ENCODE measurements at places on chromosomes 1 and 21. TPM values are rescaled to one million over a fixed set of nuclear protein-coding genes. Genes with fewer than 3 reads are reported as not detected.

GRCh38 chr1:53616927-53617326 is 122.0 kb downstream of the GLIS1 start:
- peak; percentile 13 for DNase-seq

DNA sequence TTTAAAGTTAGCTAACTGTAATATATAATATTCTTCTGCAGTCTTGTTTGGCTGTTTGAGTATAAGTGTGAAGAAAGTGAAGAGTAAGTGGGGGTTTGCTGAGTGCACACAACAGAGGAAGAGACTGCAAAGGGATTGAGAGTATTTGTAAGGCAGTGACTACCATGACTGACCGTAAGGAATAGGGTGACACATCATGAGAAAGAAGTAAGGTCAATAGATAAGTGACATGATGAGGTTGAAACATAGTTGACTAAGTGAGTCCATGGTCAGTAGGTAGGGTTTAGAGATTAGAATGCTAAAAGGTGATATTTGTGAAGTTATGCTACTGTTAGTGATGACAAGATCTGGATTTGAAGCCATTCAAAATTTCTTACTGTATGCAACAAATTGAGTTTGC is 27.7 kb downstream of the WARS2 start:
- no peak for DNase-seq

DNA sequence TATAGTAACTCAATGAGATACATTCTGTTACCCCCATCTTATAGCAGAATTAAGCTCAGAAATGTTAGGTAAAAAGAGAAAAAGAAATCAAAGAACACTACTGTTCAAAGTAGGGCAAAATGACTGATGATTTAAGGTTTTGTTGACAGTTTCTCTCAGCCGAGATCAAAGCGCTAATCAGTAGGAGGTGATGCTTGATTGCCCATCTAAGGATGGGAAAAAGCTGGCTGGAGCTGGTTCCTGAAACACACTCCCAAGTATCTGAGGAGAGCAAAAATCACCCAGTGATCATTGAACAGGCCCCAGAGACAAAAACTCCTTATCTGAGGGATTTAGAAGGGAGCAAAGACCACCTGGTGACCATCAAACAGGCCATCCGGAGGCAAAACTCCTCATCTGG is 64.5 kb upstream of the CSF1 start:
- DNase-seq: no peak

GRCh38 chr1:224404916-224405603 is 29.5 kb downstream of the WDR26 start:
- DNase-seq: no peak

- no peak for DNase-seq
Observed at GRCh38 chr1:5858844-5859407, 133.3 kb downstream of the NPHP4 start.

GRCh38 chr1:212007886-212008285 is 27.5 kb downstream of the INTS7 start:
- no peak for DNase-seq

DNA sequence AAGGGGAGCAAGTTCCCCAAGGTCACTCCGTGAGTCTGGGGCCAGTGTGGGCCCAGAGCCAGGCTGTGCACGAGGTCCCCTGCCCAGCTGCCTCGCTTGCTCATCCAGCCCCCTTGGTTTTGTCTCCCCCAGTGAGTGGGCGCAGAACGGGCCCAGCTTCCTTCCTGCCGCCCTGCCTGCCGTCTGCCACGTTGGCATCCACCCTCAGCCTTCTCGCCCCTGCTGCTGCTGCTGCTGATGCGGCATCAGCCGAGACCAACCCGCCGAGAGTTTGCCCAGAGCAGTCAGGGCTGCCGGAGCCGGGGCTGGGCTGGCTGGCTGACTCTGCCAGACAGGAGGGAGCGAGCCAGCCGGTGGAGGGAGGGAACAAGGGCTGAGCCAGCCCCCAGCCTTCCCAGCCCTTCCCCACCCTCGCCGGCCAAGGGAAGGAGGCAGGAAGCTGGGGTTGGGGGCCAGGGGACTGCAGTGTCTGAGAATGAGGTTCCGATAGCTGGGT is 31.4 kb upstream of the WASF2 start:
- no peak for DNase-seq

DNA sequence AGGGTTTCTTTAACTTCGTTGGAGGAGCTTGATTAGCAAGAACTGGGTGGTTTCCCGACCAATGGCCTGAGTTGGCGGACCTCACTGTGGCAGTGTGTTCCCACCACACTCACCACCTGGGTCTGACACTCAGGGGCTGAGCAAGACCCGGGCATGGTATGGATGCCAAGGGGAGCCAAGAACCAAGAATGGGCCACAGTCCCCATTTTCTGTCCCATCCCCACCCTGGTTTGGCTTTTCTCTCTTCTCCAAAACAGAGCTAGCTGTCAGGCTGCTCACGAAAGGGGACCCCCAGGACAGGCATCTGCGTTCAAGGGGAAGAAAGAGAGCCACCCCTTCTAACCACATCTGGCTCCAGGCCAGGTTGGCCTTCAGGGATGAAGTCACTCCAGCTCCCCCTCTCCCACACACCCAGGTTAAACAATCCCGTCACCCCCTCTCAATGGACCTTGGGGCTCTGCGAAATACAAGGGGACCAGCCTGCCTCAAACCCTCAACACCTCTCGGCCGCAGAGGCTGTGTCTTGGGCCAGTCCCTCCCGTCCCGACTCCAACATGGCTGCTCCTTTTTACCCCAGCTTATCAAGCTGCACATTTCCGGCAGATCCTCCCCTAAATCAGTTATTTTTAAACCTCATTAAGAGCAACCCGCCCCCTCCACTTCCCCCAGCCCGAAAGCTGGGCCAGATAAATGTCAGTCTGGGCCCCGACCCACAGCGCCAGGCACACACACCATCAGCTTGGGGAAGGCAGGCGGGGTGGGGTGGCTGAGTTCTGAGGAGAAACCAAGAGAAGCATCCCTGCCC is 3.4 kb downstream of the TAGLN2 start:
- DNase-seq: no peak

DNA sequence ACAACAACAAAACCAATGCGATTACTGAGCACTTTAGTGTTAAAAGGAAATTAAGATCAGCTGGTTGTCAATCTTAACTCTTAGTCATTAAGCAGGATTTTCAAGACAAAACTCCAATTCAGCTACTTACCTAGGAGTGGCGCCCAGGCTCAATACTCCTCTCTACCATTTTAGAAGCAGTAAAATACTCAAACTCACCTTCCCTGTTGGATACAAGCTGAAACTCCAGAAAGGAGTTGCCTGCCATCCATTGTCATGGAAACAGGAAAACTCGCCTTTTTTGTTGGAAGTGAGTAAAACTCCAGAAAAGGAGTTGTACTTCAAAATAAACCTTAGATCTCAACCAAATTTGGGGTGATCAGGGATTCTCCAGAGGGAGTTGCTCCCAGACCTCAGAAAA is 127.0 kb upstream of the F3 start:
- no peak for DNase-seq

DNA sequence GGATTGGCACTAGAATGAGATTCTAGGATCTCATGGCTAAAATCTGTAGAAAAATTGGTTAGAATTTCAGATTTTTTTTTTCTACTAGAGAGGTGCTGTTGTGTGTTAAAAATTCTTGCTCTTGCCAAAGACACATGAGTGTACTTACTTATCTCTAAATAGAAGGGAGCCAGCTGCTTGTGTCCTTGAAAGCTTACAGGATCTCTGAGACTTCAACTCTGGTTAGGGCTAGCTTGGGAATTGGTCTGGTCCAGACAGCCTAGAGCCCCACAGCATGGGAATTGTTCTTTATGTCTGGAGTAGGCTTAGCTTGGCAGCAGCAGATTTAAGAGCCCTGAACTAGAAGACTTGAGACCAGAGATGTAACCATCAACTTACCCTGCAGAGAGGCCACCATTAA is 37.3 kb downstream of the MACO1 start:
- peak; percentile 90 for DNase-seq

GRCh38 chr1:205137901-205138300 is 16.1 kb upstream of the RBBP5 start:
- no peak for DNase-seq

DNA sequence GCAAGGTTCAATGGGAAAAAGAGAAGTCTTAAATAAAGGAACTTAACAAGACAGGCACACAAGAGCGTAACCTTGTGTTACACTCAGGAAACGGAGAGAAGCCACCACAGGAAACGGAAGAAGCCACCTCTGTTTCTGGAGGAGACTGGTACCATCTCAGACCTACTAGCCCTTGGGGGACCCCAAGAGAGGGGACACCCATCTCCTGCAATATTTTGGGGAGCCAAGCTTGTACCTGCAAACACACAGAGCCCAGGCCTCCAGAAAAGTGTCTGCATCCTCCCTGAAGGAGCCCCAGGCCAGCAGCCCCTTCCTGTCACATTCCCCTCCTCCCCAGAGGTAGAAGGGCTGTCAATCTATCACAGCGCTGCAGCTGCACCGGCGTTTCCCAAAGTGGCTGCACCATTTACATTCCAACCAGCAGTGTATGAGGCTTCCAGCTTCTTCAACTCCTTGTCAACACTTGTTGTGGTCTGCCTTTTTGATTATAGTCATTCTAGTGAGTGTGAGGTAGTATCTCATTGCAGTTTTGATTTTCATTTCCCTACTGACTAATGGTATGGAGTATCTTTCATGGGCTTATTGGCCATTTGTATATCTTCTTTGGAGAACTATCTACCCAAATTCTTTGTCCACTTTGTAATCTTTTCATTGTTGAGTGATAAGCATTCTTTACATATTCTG is 23.0 kb upstream of the PADI1 start:
- DNase-seq: no peak

DNA sequence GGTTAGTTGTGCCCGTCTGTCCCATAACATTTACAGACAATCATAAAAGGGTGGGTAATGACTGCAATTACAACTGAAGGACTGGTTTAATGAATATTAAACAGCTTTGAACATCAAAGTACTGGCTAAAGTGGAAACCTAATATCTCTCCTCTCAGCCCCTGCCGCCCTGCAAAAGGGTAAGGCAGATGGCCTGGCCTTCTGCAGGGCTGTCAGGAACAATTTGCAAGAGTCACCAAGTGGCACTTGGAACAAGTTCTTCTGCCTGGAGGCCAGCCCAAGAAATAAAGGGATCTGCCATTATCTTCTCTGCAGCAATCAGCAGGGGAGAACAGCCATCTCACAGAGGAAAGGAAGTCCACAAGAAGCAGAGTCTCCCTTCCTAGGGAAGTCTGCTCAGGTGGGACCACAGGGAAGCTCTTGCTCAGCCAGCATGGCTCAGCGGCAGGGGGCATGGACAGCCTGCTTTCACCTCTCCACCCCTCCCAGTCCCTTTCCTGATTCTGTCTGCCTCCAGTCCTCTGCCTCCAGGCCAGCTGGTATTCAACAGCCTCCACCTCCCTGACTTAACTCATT is 96.1 kb downstream of the TRABD2B start:
- DNase-seq: no peak

- DNase-seq: no peak
Observed at GRCh38 chr1:220426989-220427388, 100.9 kb upstream of the MARK1 start.

DNA sequence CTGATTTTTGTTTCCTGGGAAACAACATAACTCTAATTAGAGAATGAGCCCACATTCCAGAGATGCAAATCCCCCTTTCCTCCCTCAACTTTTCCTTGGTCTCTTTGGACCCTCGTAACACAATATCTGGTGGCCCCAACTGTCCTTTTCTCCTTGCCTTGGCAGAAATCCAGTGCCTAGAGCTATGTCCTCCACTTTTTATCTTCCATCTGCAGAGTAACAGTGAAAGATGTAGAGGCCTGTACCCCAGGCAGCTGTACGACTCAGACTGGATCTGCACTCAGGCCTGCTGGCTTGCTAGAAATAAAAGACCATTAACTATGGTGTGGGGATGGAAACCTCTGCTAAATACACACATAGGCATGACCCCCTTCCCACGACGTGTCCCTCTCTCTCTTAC is 72.0 kb downstream of the WARS2 start:
- DNase-seq: no peak

GRCh38 chr1:58231204-58231603 is 315.3 kb downstream of the OMA1 start:
- no peak for DNase-seq

DNA sequence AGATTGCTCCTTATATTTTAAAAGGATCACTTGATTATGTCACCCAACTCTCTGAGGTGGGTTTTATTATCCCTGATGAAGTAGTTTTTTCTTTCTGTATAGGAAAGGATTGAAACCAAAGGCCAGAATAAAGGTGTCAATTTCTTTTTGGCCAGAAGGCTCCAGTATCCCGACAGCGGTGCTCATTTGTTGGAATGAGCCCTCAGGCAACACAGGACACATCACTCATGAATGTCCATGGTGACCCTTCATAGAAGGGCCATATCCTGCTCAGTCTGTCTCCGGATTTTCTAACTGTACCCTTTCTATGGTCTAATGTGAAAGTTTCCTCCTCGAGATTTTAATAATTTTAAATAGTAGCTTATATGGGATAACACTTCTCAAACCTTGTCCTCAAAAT is 171.3 kb upstream of the USP24 start:
- no peak for DNase-seq

GRCh38 chr1:244302876-244303609 is 148.7 kb downstream of the ADSS2 start:
- peak; percentile 42 for DNase-seq

DNA sequence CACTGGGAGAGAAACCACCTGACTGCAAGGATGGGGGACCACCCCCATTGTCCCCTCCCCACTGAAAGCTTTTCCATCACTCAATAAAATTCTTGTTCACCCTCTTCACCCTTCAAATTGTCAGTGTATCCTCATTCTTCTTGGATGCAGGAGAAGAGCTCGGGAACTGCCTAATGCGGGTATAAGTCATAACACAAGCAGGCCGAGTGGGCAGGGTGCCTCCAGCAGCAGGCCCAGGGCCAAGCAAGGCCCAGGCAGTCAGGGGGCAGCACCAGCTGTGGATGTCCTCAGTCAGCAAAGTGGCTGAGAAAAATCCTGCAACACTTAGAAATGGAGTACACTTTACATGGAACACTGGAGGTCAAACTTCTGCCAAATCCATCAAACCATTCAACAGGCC is 33.7 kb upstream of the SLC35A3 start:
- DNase-seq: no peak

HAO2 gene
- total RNA-seq: not detected

MPL gene
- total RNA-seq: not detected

CENPF gene
- total RNA-seq: 7.5 TPM

SLC16A4 gene
- 36.8 TPM for total RNA-seq

OR6K6 gene
- total RNA-seq: not detected
